Spleen (tissue), 13 donors: ENCODE measurements at places on chromosomes 4 and X. TPM values are rescaled to one million over a fixed set of nuclear protein-coding genes. Genes with fewer than 3 reads are reported as not detected.

GRCh38 chrX:13334491-13334890 is 14.6 kb upstream of the ATXN3L start:
- DNase-seq: no peak

- no peak for DNase-seq
Measured at GRCh38 chr4:149793459-149793858, 22.2 kb downstream of the IQCM start.

DNA sequence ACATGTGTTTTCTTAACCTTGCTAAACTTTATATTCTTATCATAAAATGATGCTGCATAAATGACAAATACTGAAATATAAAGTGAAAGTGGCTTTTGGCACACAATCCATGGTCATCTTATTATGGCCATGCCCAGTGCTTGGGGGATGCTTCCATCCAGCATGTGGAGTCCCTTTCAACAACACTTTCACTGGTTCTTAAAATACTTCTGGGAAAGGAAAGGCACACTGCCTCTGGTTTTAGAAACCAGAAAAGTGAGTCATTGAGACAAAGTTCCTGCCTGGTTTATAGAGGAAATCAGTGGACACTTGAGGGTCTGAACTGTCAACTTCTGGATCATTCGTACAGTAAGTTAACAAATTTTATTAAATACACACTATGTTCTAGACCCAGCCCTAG is 248.0 kb upstream of the ADAMTS3 start:
- DNase-seq: no peak

GRCh38 chr4:183546376-183546775 is 41.5 kb downstream of the ING2 start:
- DNase-seq: no peak

The EREG gene
- polyA plus RNA-seq: 0.17 TPM

The MAGED4 gene
- polyA plus RNA-seq: 1.9 TPM

The STEEP1 gene
- 11.0 TPM for polyA plus RNA-seq
